ENCODE measurements at places on chromosomes 1 and 21.

DNA sequence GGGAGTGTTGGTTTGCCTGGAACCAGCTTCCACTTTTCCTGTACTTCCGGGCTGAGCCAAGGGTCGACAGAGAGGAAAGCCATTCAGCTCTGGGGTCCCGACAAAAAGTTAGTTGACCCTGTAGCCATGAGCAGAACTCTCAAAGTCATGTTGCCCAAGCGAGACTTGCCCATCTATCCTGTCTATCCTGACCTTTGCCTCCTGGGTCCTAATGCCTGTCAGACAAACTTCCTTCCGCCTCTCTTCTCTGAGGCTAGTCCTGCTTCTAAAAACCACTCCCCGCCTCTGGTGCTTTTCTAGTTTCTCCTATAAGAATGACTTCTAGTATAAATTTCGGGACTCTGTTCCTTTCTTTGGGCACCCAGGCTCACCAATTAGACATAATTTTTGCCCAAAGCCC is 7.7 kb upstream of the PCP4L1 start:
- no peak for DNase-seq

- DNase-seq: no peak
Observed at GRCh38 chr1:4805987-4806386, 151.6 kb downstream of the AJAP1 start.

GRCh38 chr1:23273450-23274133 is 56.3 kb upstream of the HTR1D start:
- DNase-seq: no peak

- DNase-seq: no peak
Observed at GRCh38 chr1:190747704-190748103, 270.0 kb upstream of the BRINP3 start.

DNA sequence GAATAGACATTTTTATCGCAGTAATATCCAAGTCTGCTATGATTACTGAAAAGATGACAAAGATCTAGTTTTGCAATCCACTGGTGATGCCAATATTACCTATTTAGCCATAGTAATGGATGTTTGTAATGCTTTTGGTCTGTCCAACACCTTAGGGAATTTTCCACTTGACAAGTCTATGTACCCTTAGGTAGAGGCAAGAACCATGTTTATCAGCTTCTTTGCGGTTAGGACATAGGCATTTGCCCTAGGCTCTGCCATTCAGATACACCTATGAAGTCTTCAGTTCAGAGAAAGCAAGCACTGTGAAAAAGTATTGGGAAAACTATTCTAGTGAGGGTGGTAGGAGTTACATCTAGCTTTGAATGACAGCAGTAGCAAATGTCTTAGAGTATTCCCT is 40.2 kb upstream of the SLC35D1 start:
- no peak for DNase-seq

GRCh38 chr1:234044079-234044478 is 139.6 kb downstream of the SLC35F3 start:
- no peak for DNase-seq

- no peak for DNase-seq
Observed at GRCh38 chr1:115764541-115764940, 4.0 kb downstream of the CASQ2 start.

DNA sequence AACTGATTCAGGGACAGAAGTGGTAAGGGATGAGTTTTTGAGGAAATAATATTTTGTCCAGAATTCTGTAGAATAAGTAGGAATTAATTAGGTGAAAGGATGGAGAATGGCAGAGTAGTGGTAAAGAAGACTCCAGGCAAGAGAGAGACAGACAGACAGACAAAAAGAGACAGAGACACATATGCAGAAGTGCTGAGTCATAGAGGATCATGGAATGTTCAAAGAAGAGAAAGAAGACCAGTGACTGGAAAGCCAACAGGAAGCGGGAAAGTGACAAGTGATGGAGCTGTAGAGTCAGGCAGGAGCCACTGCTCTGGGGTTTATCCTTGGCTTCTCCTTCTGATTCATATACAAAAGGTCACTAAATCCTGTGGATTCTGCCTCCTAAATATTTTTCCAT is 85.9 kb downstream of the UROD start:
- DNase-seq: no peak

DNA sequence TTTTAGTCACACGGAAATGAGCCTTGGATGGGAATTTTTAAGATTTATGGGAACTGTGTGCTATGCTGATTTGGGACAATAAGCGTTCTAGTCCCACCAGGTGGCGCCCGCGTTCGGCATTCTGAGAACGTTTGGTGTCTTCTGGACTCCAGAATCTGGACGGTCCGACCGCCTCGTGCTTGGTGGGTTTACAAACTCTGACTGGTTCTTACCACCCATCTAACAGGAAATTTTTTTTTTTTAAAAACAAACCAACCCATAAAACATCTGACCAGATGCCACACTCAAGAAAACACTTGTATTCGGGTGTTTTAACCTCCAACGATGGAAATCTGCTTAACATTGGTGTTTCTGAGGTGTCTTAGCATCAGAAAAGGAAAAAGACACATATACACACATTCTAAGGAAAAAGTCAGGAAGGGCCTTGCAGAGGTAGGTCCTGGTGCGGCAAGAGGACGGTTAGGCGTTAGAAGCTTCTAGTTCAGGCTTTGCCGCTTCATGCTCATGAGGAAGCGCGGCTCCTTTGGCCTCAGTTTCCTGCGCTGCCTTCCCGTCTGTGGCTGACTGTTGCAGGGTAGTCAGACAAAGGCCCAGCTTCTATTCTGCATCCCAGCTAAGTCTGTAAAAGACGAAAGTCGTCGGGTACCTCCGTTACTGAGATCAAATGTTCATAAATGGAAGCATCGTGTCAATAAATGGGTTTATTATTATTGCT is 814 bp upstream of the DYRK3 start:
- DNase-seq: peak; percentile 52

- DNase-seq: no peak
Observed at GRCh38 chr1:228494970-228495853, 8.0 kb downstream of the RNF187 start.

- DNase-seq: no peak
Observed at GRCh38 chr1:207134581-207134980, 30.5 kb downstream of the C4BPA start.

- DNase-seq: no peak
Observed at GRCh38 chr1:58845942-58846341, 62.1 kb upstream of the JUN start.

DNA sequence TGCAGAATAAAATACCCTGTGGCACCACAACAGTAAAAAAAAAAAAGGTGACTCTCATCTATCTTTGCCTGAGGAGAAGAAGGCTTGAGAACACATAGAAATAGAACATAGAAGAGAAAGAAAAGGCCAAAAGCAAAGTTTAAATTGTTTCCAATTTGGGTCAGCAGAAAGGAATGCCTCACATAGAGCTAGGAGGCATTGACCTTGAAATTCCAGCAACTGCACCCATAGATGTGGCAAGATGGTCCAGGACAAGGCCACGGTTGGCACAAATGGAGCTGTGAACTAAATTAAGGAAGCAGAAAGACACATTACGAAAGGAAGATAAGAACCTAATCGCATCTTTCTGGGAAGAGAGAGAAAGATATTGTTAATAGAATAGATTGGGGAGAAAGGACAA is 588.3 kb downstream of the LMO4 start:
- no peak for DNase-seq

DNA sequence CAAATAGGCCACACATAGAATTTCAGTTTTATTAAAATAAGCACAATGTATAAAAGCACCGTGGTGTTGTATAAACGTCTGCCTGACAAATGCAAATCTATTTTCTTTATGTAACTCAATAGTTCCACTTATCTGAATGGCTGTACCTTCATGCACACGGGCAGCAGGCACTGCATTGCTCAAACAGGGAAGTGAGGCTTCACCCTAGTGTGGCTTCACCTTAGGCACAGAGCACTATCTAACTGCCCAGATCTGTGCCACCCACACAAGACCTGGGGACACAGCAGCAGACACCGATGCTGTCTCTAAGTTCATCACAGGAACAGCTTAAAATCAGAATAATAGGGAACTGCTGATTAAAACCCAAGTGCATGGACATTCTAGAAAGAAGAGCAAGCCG is 6.0 kb upstream of the KNCN start:
- no peak for DNase-seq

- no peak for DNase-seq
Observed at GRCh38 chr1:56266359-56266758, 313.0 kb downstream of the PLPP3 start.

GRCh38 chr1:162145966-162146696 is 76.6 kb downstream of the NOS1AP start:
- no peak for DNase-seq

DNA sequence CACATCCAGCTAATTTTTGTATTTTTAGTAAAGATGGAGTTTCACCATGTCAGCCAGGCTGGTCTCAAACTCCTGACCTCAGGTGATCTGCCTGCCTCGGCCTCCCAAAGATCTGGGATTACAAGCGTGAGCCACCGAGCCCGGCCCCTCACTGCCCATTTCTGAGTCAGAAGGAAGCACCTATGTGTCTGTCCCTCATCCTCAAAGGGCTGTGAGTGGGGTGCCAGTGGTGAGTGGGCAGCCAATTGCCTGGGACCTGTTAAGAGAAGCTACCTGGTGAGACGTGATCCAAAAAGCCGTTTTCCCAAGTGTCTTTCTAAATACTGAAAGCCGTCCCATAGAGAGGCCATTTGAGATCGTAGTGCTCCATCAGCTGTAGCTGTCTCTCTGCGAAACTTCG is 27.1 kb upstream of the PDXK start:
- no peak for DNase-seq

- no peak for DNase-seq
Observed at GRCh38 chr1:204299814-204300365, 59.8 kb downstream of the PLEKHA6 start.

GRCh38 chr1:119186471-119186870 is 46.0 kb upstream of the WARS2 start:
- no peak for DNase-seq

- DNase-seq: no peak
Observed at GRCh38 chr1:220966041-220966440, 86.8 kb downstream of the HLX start.

DNA sequence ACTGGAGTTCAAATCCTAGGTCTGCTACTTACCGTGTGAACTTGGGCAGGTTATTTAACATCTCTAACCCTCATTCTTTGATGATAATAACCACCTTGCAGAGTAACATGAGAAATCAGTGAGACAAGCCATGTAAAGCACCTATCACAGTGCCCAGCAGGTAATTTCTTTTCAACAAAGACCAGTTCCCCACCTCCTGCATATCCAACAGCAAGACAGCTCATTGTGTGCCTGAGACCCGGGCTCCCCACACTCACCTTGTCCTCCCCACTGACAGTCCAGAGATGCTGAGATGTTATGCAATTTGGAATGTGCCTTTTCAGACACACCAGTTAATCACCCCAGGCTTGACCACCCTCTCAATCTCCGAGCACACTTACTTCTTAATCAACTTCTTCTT is 367.6 kb upstream of the DAB1 start:
- no peak for DNase-seq

DNA sequence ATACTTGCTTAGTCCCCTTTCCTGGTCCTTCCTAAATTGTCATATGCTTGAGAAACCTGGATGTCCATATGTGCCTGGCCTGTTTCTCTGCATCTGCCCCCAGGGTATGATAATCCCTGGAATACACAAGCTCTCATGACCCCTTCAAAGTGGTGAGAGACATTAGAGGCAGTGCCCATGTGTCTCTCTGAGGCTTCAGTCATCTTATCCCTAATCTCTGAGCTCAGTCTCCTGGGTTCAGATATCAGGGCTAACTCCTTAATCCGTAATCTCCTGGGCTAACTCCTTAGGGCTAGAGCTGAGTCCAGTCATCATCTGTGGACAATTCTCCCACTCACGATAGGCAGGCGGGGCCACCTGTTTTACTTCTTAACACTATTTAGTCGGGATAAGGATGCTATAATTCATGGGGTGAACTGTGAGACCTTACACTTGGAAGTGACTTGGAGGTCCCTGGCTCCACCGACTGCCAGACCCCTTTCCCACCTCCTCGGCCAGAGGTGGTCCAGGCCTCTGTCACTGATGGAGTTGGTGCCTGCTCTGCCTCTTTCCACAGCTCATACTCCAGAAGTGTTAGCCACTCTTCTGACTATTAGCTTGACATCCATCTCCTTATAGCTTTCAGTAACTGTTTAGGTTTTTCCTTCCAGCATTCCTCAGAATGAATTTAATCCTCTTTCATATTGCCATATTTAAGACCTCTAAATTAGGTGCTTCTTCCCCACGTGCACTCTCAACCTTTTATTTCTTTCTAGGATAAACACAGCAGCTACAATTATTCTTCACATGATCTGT is 22.7 kb downstream of the CCN1 start:
- no peak for DNase-seq

DNA sequence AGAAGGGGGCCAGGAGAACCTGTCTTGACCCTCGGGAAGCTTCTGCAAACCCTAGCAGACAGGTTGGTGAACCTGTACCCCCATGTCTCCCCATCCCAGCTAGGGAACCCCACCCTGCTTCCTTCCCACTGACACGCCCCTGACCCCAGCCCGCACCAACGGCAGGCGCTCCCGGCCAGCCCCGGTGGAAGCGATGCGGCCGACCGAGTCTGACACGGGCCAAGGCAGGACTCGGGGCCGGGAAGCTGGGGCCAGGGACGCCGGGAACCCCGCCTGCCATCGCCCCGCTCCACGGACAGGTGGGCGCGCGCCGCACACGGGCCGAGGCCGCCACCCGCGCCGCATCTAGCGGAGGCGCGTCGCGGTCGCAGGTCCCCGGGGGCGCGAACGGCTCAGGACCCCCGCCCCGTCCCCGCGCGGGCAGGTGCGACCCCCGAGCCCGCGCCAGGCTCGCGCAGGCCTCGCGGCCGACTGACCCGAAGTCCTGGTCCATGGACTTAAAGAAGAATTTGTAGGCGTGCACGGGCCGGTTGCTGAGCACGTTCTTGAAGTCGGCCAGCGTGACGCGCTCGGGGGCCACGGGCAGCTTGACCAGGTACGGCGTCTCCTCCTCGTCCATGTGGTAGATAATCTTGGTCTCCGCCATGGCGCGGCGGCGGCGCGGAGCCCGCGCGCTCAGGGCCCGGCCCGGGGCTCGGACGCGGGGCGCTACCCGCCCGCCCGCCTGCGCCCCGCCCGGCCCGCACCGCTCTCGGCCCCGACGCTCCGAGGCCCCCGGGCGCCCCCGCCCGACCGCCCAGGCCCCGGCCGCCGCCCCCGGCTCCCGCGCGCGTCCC is 580 bp downstream of the DVL1 start:
- DNase-seq: no peak

GRCh38 chr1:175404177-175404576 is 211.6 kb upstream of the KIAA0040 start:
- no peak for DNase-seq

- DNase-seq: no peak
Observed at GRCh38 chr21:28385845-28386244, 606.8 kb downstream of the LTN1 start.

GRCh38 chr1:64878931-64879611 is 87.3 kb downstream of the JAK1 start:
- no peak for DNase-seq

GRCh38 chr21:31741116-31741515 is 9.2 kb upstream of the SCAF4 start:
- no peak for DNase-seq

- no peak for DNase-seq
Observed at GRCh38 chr21:41628256-41628655, 120.3 kb upstream of the TMPRSS2 start.

GRCh38 chr1:2498648-2499047 is 22.6 kb downstream of the PLCH2 start:
- DNase-seq: no peak

Data from activated T-helper 1 cell treated with anti-CD3 and anti-CD28 coated beads, Interleukin-2, amount 50 U/mL, for 16 hours (primary cell).